ENCODE measurements at places on chromosomes 12 and 14. TPM values are rescaled to one million over a fixed set of nuclear protein-coding genes. Genes with fewer than 3 reads are reported as not detected.

DNA sequence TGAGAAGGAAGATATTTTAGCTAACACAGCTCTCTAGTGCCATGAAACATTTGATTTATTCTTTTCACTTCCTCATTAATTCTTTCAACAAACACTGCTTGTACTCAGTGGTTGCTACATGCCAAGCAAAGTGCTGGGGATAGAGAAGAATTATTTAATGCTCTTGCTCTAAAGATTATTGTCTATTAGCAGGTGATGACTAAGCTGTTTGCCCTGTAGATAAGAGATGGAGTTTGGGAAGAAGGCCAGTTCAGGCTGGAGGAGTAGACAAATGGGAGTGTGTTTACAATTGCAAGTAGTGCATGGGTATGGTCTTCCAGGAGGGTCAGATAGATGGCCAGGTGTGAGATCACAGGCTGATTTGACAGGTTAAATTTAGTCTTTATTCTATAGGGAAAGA is 99.8 kb upstream of the SEL1L start:
- no peaks in the 10 kb centered on the region for H3K27me3 ChIP-seq
- no peak overlapping the region for H3K4me3 ChIP-seq
- no peak for DNase-seq
- H3K36me3 ChIP-seq: no peaks in the 10 kb centered on the region
- H3K27ac ChIP-seq: no peak overlapping the region
- no peaks in the 10 kb centered on the region for H3K4me1 ChIP-seq

GRCh38 chr12:104569346-104570173 is 112.8 kb downstream of the CHST11 start:
- peaks cover 72% of the 10 kb centered on the region for H3K4me1 ChIP-seq
- peak overlapping the region; percentile 32 for H3K4me3 ChIP-seq
- DNase-seq: peak; percentile 72
- H3K27me3 ChIP-seq: no peaks in the 10 kb centered on the region
- H3K27ac ChIP-seq: peak overlapping the region; percentile 87

GRCh38 chr12:7039403-7039802 is 21.1 kb upstream of the C1S start:
- no peaks in the 10 kb centered on the region for H3K36me3 ChIP-seq
- peaks cover 6% of the 10 kb centered on the region for H3K4me1 ChIP-seq
- no peak for DNase-seq
- H3K27me3 ChIP-seq: no peaks in the 10 kb centered on the region

GRCh38 chr14:104345621-104346462 is 207.5 kb downstream of the KIF26A start:
- H3K4me1 ChIP-seq: no peaks in the 10 kb centered on the region
- no peak overlapping the region for H3K27ac ChIP-seq
- H3K36me3 ChIP-seq: no peaks in the 10 kb centered on the region
- H3K4me3 ChIP-seq: no peak overlapping the region

GALNT4 gene
- 21.5 TPM for total RNA-seq

COCH gene
- total RNA-seq: 0.55 TPM

EGLN3 gene
- total RNA-seq: 12.0 TPM

Data from activated CD4-positive, alpha-beta memory T cell treated with anti-CD3 and anti-CD28 coated beads, Interleukin-2, amount 10 ng/mL, durations not matched to agents 7 days and 5 days (primary cell).